ENCODE measurements at places on chromosomes 12 and 14.

- DNase-seq = no peak
Measured at GRCh38 chr12:130582286-130582685, 133.8 kb downstream of the RIMBP2 start.

DNA sequence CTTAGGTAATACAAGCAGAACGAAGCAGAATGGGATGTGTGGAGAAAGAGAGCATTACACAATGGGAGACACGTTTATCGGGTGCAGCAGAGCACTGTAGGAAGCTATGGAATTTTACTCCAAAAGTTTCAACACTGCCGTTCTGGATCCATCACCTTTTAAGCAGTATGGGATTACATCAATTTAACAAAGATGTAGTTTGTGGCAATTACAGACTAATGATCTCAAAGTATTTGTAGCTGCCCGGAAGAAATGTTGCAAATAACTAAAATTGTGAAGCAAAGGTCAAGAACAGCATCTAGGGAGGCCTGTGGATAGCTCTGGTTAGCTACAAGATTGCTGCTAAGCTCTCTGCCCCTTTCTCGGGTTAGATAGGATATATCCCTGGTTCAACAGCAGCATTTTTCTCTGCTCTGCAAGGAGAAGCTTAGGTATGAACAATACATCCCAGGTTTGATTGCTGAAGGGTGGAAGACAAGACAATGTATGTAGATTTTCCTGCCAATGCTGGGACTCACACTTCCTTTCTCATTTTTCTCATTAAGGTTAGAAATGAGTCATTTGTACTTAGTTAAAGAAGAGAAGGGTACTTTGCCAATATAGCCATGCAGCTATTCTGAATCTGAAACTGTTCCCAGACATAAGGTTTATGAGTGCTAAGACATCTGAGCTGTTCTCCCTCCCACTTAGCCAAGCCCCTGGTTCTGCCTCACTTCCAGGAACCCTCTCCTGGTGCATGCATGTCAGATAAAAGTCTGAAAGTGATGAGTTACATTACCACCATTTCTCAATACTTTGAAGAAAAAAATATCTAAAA, 75.0 kb upstream of the HIF1A start:
- DNase-seq = peak; percentile 37

- no peak for DNase-seq
Measured at GRCh38 chr12:79521576-79521975, 169.2 kb downstream of the PAWR start.

DNA sequence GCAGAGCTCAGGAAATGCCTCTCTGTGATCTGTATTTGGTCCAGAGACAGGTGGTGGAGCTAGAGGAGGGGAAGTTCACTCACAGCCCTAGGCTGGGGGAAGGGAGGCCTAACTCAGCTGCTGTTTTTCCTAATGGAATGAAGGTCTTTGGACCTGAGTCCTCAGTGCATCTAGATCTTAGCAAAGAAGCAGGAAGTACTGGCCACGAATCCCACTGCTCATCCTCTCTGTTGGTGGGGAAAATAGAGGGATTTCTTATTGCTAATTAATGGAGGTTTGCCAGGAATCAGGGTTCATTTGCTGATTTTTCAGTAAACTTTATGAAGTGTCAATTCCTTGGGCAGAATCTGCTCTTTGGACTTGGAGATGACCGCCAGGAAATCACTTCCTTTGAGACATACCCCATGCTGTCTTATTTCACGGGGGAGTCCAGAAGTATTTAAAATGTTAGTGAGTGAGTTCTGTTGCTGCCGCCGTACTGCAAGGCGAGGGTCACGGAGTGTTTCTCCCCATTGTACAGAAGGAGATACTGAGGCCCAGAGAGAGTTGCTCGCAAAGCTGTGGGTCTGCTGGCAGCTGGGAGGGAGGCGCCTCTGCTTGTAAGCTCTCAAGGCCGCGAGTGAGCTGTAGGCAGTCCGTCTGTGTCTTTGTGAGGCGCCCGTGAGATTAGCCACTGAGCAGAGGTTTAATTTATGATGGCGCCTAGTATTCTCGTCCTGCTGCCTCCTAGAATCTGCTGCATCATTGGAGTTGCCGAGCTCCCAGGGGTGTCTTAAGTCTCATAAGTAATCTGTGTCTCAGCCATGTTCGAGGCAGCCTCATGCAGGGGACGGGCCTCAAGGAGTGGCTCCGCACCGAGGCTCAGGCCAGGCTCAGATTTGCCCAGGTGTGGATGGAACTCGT, 88.2 kb downstream of the TSPAN9 start:
- DNase-seq = no peak

DNA sequence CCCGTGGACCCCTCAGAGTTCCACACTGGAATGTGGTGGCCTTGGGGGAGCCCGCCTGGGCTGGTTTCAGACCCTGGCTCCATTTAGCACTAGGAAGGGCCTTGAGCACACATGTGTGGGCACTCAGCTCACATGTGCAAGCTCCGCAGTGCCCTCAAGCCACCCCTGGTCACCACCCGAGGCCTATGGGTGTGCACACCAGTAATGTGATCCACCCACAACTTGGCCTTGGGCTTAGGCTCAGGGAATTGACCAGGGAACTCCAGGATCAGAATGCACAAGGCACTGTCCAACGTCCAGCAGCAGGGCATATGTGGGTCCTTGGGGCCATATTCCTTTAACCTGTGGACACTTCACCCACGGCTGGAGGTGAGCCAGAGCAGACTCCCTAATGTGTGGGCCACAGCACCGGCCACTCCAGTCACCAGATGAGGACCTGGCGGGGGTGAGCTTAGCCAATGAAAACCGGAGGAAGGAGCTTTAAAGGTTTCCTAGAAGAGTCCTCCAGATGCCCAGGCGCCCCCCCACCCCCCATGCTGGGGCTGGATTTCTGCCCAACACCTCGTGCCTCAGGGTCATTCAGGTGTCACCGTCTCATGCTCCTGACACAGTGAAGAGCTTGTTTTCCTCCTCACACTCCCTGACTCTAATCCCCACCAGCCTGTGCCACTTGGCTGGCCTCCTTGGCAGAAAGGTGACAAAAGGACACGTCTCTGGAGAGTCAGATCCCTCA, 209.2 kb downstream of the ZFP36L1 start:
- DNase-seq = no peak

DNA sequence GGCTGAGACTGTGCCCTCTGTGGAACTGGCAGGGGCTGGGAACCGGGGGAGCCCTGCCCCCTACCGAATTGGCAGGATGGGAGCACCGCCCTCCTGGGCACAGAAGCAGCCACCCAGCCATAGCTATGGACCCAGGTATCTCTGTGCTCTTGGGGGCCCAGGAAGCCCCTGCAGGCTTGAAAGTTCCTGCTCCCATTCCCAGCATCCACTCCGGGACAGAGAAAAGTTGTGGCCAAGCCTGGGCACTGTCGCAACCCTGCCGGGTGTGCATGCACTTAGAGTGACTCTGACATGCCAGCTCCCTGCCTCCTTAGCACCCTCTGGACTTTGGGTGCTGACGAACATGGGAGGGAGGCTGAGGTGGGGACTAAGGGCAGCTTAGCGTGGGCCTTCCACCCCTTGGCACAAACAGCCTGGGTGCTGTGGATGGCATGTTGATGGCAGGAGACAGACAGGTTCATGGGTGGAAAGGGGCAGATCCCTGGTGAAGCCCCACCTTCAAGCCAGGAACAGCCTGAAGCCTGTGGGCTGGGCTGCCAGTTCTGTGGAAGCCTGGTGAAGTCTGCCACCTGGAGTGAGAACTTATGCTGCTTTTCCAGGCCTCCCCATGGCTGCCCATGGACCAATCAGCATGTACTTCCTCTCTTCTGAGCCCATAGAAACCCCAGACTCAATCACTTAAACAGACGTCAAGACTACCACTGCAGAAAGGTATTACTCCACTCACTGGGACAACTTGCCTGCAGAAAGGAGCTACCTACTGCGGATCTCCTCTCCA, 279.0 kb downstream of the ATXN7L3B start:
- peak; percentile 22 for DNase-seq

GRCh38 chr12:128268379-128268995, 1.5 kb downstream of the TMEM132C start:
- no peak for DNase-seq

- DNase-seq = no peak
Measured at GRCh38 chr14:55766071-55766470, 186.1 kb downstream of the KTN1 start.

DNA sequence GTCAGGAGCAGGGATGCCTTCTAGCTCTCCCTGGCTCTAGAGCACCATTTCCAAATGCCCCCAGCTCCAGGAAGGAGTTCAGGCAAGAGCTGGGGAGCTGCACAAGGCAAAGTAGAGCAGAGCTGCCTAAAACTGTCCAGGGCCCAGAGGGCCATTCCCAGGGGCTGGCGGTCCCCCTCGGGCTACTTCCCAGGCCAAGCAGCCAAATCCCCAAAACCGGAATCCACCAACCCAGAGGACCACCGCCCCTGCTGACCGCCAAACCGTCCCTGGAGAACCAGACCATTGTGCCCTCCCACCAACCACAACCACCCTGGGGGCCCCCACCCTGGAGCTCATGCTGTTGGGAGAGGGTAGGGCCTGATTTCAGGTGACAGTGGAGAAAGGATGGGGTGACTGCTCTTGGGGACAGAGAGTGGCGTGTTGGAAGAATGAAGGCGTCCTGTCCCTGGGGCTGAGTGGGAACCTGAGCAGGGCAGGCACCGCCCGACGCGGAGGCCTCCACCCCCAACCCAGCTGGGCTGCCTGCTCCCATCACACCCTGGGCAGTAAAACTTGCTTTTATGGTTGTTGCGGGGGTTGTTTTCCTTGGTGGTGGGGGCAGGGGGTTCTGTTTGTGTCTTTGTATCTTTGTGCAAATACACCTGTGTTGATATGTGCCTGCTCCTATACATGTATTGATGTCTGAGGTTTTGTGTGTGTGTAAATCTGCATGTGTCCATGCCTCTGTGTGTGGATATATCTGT, 24.0 kb upstream of the KRT78 start:
- DNase-seq = no peak

- no peak for DNase-seq
Measured at GRCh38 chr14:34733245-34733644, 18.9 kb upstream of the CFL2 start.

GRCh38 chr12:130627175-130627574, 88.9 kb downstream of the RIMBP2 start:
- no peak for DNase-seq

GRCh38 chr12:98821232-98821631, 176.1 kb downstream of the APAF1 start:
- no peak for DNase-seq
